ENCODE measurements at places on chromosomes 7 and 10.

DNA sequence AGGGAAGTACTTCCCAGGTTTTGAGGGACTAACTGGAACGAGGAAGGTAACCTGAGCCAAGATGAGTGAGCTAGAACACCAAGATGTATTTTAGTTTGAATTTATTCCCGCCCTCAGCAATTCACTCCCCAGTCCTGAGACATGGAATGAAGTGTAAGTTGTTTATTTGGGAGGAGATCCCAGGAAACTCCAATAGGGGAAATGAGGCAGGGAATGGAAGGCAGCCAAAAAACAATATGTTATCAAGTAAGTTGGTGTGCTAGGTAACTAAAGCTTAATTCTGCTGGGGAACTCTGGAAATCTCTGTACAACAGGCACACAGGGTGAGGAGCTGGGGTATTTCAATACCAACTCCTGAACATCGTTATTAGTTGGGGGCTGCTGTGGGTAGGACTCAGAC, 189.7 kb upstream of the HDAC9 start:
- no peak for DNase-seq

- DNase-seq = no peak
Observed at GRCh38 chr10:89837165-89838043, 136.0 kb downstream of the KIF20B start.

DNA sequence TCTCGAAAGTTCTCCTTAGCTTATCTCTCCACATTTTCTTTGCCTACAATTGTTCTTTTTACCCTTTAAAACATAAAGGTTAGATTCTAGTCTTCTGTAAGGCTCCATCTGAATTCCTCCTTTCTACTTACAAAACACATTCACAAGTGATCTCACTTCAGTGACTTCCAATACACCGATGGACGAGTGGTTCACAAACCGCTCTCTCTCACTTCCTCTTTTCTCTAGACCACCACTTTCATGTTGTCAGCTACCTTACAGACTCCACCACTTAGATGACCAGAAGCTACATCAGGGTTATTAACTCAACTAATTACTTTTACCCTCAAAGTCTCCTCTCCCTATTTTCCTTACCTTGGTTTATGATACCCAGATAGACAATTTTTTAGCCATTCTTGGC, 11.8 kb downstream of the MET start:
- DNase-seq = no peak

DNA sequence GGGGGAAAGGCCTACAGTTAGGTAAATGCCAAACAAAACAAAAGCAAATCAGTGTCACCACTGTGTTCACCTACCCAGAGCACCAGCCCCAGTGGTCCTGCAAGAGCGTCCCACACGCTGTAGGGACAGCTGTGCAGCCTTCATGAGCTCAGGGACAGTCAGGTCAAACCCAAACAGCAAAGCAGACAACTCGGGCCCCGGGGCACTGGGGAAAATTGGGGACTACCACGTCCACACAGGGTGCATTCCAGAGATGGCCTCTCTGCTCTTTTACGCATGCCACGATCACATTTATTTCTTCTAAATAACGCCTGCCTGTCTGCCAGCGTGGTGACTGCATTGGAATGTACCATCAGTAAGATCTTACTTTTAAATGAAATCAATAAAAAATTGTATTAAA, 21.7 kb downstream of the EBF3 start:
- DNase-seq = no peak

DNA sequence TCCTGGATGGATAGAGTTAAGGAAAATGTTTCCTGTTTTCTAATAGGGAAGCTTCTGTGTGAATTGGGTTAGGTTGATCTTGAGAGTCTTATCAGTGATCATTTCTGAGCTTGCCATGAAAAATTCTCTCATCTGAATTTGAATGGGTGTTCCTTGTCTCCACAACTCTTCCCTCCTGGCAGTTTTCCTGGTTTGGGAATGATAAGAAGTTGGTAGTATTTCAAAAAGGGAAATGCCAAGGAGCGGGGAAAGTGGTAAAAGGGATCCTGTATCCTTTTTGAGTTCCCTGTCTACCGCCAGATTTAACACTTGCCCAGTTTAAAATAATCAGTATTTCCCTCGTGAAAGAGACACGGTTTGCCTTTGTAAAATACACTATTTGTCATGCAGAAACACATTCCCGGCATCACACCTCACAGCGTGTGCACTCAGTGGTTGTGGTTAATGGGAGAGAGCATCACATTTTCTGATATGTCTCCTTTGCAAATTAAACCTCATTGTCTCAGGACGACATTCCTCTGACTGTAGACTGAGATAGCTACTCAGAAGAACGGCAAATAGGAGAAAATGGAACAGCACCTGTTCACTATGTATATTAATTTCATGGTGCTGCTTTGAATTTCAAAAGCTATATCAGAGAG, 113.2 kb upstream of the IFRD1 start:
- DNase-seq = no peak

All from substantia nigra (tissue), 51 donors.